ENCODE measurements at places on chromosomes 1 and 21.

DNA sequence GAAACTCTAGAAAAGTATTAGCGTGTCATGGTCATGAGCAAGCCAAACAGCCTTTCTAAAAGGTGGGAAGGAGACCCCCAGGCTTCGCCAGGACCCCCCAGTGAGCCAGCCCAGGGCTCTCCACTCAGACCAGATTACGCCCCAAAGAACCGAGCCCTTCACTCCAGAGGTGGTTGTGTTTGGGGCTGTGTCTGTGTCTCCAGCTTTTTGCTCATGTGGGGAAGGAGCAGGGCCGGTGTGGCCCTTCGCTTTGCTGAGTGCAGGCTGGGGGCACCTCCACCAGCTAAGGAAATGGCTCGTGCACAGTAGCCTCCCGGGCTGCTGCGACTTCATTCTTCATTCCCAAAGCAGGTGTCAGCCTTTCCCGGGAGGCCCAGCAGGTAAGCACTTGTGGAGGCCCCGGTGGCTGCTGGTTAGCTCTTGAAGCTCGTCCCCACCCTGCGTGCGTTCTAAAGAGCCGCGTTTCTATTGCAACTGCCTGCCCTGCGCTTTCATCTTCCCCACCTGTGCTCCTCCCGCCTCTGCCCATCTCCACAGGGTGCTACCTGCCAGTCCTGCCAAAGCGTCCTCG lies 531 bp downstream of the TSPEAR start:
- no peak for DNase-seq

- DNase-seq: no peak
These were observed 16.5 kb upstream of the PARP1 start for GRCh38 chr1:226424221-226425003.

DNA sequence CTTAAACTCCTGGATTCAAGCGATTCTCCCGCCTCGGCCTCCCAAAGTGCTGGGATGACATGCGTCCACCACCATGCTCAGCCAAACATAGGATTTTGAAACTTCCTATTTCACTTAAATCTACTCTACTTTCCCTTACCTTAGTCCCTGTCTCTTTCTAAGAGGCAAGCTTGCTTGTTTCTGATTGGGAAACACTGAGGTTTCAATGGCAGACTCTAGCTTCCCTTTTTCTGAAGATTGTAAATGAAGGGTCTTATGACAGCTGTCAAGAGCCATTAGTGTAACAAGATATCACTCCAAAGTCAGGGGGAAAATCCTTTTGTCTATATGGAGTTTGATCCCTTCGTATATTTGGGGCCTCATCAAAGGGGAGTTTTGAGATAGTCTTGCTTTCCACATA lies 23.5 kb upstream of the LMO4 start:
- DNase-seq: no peak

- DNase-seq: no peak
These were observed 58.7 kb downstream of the KIF14 start for GRCh38 chr1:200561856-200562214.

GRCh38 chr1:218970397-218970990 lies 203.2 kb upstream of the LYPLAL1 start:
- no peak for DNase-seq

GRCh38 chr1:237687804-237688203 lies 202.9 kb downstream of the ZP4 start:
- DNase-seq: no peak

GRCh38 chr1:78607334-78607927 lies 12.8 kb upstream of the IFI44L start:
- DNase-seq: peak; percentile 31

DNA sequence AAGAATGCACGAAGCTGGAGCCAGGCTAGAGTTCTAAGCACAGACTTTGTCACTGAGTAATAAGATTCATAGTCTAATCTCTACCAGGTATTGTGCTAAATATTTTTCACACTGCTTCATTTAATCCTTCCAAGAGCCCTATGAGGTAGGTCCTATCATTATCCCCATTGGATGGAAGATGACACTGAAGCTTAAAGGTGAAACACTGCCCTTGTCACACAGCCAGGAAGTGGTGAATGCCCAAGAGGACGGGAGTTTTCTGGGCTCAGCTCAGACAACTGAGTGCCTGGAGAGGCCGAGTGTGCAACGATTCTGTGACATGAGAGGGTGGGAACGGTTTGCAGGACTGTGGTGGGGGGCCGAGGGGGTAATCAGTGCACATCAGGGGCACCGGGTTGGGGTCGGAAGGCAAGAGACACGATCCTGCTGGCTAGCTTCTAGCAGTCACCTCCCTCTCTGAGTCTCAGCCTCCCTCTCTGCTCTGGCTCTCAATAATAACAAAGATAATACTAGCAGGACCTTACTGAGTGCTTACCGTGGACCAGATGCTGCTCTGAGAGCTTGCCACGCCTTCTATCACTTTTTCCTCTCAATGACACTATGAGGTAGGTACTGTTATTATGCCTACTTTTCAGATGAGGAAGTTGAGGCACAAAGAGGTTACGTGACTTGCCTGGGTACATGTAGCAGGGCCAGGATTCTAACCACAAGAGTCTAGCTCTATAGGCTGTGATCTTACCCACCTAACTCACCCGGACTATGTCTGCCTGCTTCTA lies 12.4 kb downstream of the KCNQ4 start:
- no peak for DNase-seq

GRCh38 chr21:42215942-42216725 lies 2.8 kb upstream of the ABCG1 start:
- no peak for DNase-seq

GRCh38 chr1:244854865-244855578 lies 9.3 kb downstream of the HNRNPU start:
- no peak for DNase-seq

GRCh38 chr1:61338899-61339298 lies 256.5 kb downstream of the NFIA start:
- DNase-seq: no peak

- DNase-seq: no peak
These were observed 21.1 kb upstream of the LAMC2 start for GRCh38 chr1:183164963-183165362.

- no peak for DNase-seq
These were observed 3.5 kb downstream of the CEP170 start for GRCh38 chr1:243251539-243251938.

Measured in SJSA1 (cell line).